ENCODE measurements at places on chromosomes 2 and 18. TPM values are rescaled to one million over a fixed set of nuclear protein-coding genes. Genes with fewer than 3 reads are reported as not detected.

Gene RAX
- not detected for total RNA-seq

Gene HOXD13
- not detected for total RNA-seq

Gene NPC1
- 36.5 TPM for total RNA-seq

Gene FHL2
- total RNA-seq: 78.7 TPM

Gene KCNK3
- 8.5 TPM for total RNA-seq

Gene SAG
- not detected for total RNA-seq

- H3K36me3 ChIP-seq: no peaks in the 10 kb centered on the region
- H3K4me3 ChIP-seq: no peak overlapping the region
- H3K27ac ChIP-seq: no peak overlapping the region
- peak; percentile 81 for DNase-seq
- no peaks in the 10 kb centered on the region for H3K4me1 ChIP-seq
- H3K27me3 ChIP-seq: peaks cover 3% of the 10 kb centered on the region
These were observed 48.6 kb downstream of the MYO7B start for GRCh38 chr2:127584047-127584446.

DNA sequence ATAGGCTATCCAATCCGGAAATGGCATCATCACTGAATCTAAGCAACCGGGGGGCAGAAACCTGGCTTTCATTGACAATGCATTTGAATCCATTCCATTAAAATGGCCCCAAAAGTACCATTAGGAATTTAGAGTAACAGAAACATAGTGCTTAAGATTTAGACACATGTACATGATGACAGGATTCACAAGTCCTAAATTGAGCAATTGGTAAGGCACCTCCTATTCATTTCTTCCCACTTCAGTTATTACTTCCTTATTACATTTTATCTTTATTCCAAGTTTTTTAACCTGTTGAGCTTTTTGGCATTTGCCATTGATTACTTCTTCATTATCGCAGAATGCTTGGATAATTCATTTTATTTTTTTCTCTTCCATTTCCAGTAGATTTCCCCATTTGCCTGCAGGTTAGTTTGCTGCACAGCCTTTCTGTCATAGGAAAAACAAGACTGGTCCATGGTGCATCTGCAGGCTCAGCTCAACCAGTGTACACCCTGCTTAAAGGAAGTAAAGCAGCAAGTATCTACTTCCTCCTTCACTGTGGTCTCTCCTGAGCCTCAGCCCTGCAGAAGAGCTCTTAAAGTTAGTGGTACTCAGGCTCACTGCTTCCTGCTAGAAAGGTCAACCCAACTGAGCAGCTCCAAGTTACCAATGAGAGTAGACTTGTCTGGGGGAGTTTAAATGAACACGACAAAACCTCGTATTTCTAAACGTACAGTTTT, 89.2 kb downstream of the DOCK10 start:
- H3K4me1 ChIP-seq: peaks cover 17% of the 10 kb centered on the region
- H3K27me3 ChIP-seq: no peaks in the 10 kb centered on the region
- H3K27ac ChIP-seq: no peak overlapping the region
- no peak overlapping the region for H3K4me3 ChIP-seq

- H3K36me3 ChIP-seq: no peaks in the 10 kb centered on the region
- DNase-seq: no peak
- no peak overlapping the region for H3K4me3 ChIP-seq
- no peak overlapping the region for H3K27ac ChIP-seq
These were observed 4.9 kb upstream of the TMEM200C start for GRCh38 chr18:5900262-5900661.

DNA sequence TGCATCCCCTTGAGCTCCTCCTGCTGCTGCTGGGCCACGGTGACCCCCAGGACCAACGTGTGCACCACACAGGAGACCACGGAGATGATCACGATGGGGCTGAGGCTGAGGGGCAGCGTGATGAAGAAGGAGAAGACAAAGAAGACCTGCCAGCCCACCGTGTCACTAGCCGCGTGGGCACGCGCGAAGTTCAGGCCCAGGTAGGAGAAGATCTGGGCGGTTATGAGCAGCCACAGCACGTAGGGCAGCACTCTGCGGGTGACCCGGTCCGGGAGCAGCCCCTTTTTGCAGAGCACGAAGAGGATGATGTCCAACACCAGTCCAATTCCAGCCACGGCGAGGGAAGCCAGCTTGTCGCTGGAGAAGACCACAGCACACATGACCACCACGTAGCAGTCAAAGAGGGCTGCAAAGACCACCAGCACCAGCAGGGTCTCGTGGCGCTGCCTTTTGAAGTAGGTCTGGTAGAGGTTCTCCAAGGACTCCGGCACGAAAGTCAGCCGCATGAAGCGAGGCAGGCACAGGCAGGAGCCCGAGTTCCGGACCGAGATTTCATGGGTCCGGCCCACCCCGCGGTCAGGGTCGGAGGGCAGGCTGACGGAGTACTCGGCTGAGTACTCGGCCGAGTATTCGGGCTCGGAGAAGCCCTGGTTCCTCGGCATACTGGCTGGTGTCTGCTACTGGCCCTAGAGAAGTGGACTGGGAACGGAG, 1.6 kb downstream of the ADCY3 start:
- no peak for DNase-seq
- H3K4me3 ChIP-seq: peak overlapping the region; percentile 88
- H3K27me3 ChIP-seq: no peaks in the 10 kb centered on the region
- peaks cover 54% of the 10 kb centered on the region for H3K4me1 ChIP-seq

DNA sequence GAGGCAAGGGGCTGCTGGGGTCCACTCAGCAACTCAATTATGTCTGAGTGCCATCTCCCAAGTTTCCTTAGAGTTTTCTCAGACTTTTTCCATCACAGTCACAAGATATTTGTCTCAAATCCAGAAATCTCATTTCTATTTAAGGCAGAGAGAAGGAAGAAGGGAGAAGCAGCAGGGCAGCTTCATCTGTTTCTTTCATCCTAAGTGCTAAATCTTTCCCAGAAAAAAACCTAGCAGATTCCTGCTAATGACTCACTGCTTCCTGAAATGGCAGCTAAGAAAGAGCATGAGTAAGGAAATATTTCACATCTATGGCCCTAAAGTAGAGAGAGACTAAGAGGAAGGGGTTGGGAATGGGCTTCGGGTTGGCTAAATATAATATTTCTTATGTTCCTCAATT, 88.0 kb downstream of the KYNU start:
- peaks cover 7% of the 10 kb centered on the region for H3K36me3 ChIP-seq
- H3K4me3 ChIP-seq: no peak overlapping the region
- no peak for DNase-seq
- H3K27me3 ChIP-seq: no peaks in the 10 kb centered on the region
- H3K4me1 ChIP-seq: peaks cover 7% of the 10 kb centered on the region
- H3K27ac ChIP-seq: peak overlapping the region; percentile 45

GRCh38 chr2:112665113-112665780, 19.5 kb downstream of the SLC20A1 start:
- peak overlapping the region; percentile 67 for H3K27ac ChIP-seq
- peaks cover 5% of the 10 kb centered on the region for H3K4me1 ChIP-seq
- DNase-seq: no peak
- peaks cover 42% of the 10 kb centered on the region for H3K36me3 ChIP-seq

- peaks cover 4% of the 10 kb centered on the region for H3K4me1 ChIP-seq
- DNase-seq: no peak
- peaks cover 11% of the 10 kb centered on the region for H3K27me3 ChIP-seq
- no peak overlapping the region for H3K27ac ChIP-seq
- no peak overlapping the region for H3K4me3 ChIP-seq
- peaks cover 3% of the 10 kb centered on the region for H3K36me3 ChIP-seq
These were observed 36.2 kb upstream of the RHOB start for GRCh38 chr2:20410556-20411277.
